ENCODE measurements at places on chromosomes 2 and 18. TPM values are rescaled to one million over a fixed set of nuclear protein-coding genes. Genes with fewer than 3 reads are reported as not detected.

Gene KLHL41
- total RNA-seq = 1.2 TPM

Gene LONRF2
- under 0.01 TPM for total RNA-seq

Gene MDH1B
- total RNA-seq = 2.2 TPM

Gene LAMA3
- total RNA-seq = 8.3 TPM

Gene OST4
- 202 TPM for total RNA-seq

Gene PECR
- 9.7 TPM for total RNA-seq

Gene C2orf78
- not detected for total RNA-seq

Gene OTOS
- total RNA-seq = not detected

Gene KLHL30
- under 0.01 TPM for total RNA-seq

Gene SAG
- not detected for total RNA-seq

Gene KLHL29
- 3.3 TPM for total RNA-seq

Gene GALM
- 54.2 TPM for total RNA-seq

Gene B4GALT6
- 2.2 TPM for total RNA-seq

Gene KDSR
- 53.0 TPM for total RNA-seq

Gene OSR1
- 15.2 TPM for total RNA-seq

Gene OTX1
- not detected for total RNA-seq

Gene GALR1
- total RNA-seq = not detected

Gene PMAIP1
- 4.0 TPM for total RNA-seq

Gene FTCDNL1
- 5.0 TPM for total RNA-seq

Gene KCNF1
- total RNA-seq = not detected

Gene VIT
- 31.1 TPM for total RNA-seq

Gene FBXO36
- total RNA-seq = 7.7 TPM

Gene CAPN14
- under 0.01 TPM for total RNA-seq

Gene CFAP65
- total RNA-seq = not detected

Gene KANSL1L
- 38.0 TPM for total RNA-seq

Gene ERICH2
- not detected for total RNA-seq

Gene ANKRD53
- 1.1 TPM for total RNA-seq

Gene FBLN7
- 5.8 TPM for total RNA-seq

Gene CLK1
- 77.2 TPM for total RNA-seq

All from osteoblast (primary cell).